Thoracic aorta (tissue), 2 donors: ENCODE measurements at places on chromosomes 1 and 21. TPM values are rescaled to one million over a fixed set of nuclear protein-coding genes. Genes with fewer than 3 reads are reported as not detected.

DNA sequence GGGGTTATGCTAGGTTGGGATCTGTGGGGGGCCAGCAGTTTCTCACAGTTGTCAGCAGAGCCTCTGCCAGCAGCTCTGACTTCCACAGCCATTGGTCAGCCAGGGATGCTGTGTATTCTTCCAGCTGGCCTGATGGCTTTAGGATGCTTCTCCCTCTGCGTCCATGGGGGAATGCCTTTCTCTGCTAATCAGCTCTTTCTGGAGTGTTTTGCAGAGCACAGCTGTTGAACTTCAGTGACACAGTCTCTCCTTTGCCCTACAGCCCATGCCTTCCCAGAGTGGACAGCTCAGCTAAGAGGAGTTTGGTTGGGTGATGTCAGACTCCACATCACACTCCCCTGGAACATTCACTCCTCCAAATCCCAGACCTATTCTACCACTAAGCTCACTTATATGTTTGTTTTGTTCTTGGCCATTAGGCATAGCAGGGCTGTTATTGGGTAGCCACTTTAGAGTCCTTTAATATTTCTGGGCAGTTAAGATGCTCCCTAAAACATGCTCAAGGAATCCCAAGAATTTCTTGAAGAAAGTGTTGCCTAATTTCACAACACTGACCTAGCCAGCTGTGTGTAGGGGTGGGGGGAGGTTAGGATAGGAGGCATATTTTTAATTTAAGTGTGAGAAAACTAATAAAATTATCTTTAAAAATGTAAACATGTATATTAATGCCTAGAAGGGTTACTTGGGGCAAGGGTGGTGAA is 75.3 kb upstream of the KIAA0040 start:
- H3K27me3 ChIP-seq: no peaks in the 10 kb centered on the region
- peaks cover 7% of the 10 kb centered on the region for H3K4me1 ChIP-seq
- DNase-seq: no peak
- no peaks in the 10 kb centered on the region for H3K36me3 ChIP-seq

- peaks cover 27% of the 10 kb centered on the region for H3K4me1 ChIP-seq
- no peak for DNase-seq
- H3K27ac ChIP-seq: peak overlapping the region; percentile 88
- peaks cover 9% of the 10 kb centered on the region for H3K36me3 ChIP-seq
- no peaks in the 10 kb centered on the region for H3K27me3 ChIP-seq
- H3K4me3 ChIP-seq: peak overlapping the region; percentile 81
Measured at GRCh38 chr1:31371121-31371959, 1.5 kb downstream of the FABP3 start.

- H3K4me1 ChIP-seq: no peaks in the 10 kb centered on the region
- H3K27ac ChIP-seq: no peak overlapping the region
- no peak for DNase-seq
- no peaks in the 10 kb centered on the region for H3K36me3 ChIP-seq
Measured at GRCh38 chr1:225152061-225152460, 222.6 kb downstream of the DNAH14 start.

- peaks cover 3% of the 10 kb centered on the region for H3K36me3 ChIP-seq
- H3K4me3 ChIP-seq: no peak overlapping the region
- H3K27me3 ChIP-seq: no peaks in the 10 kb centered on the region
- peaks cover 11% of the 10 kb centered on the region for H3K4me1 ChIP-seq
- no peak overlapping the region for H3K27ac ChIP-seq
Measured at GRCh38 chr21:32712043-32712442, 15.8 kb downstream of the SYNJ1 start.

DNA sequence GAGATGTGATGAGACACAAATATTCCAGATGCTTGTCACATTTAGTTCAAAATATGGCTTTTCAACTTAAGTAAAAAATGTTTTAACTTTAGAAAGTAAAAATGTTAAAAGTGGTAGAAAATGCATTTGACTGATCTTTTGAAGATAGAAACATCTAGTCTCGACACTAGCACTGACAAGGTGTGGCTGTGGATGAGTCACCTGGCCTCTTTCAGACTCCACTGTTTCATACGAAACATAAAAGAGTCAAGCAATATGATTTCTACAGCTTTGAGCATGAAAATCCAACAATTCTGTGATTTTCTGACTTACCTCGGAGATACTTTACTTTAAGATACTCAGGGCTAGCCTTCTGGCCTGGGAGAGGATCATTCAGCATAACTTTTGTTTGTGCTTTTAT is 47.7 kb downstream of the TTC13 start:
- peaks cover 28% of the 10 kb centered on the region for H3K36me3 ChIP-seq
- no peak overlapping the region for H3K4me3 ChIP-seq
- no peaks in the 10 kb centered on the region for H3K27me3 ChIP-seq
- no peak overlapping the region for H3K27ac ChIP-seq

Gene S100A12
- total RNA-seq: 22.5 TPM

- no peak overlapping the region for H3K4me3 ChIP-seq
- no peaks in the 10 kb centered on the region for H3K27me3 ChIP-seq
- no peak overlapping the region for H3K27ac ChIP-seq
- no peaks in the 10 kb centered on the region for H3K4me1 ChIP-seq
Measured at GRCh38 chr1:21700094-21700493, 30.9 kb upstream of the RAP1GAP start.

Gene WASF2
- 60.1 TPM for total RNA-seq

Gene SFN
- 1.9 TPM for total RNA-seq

Gene WNT4
- total RNA-seq: not detected

Gene PLCH2
- total RNA-seq: 1.1 TPM

DNA sequence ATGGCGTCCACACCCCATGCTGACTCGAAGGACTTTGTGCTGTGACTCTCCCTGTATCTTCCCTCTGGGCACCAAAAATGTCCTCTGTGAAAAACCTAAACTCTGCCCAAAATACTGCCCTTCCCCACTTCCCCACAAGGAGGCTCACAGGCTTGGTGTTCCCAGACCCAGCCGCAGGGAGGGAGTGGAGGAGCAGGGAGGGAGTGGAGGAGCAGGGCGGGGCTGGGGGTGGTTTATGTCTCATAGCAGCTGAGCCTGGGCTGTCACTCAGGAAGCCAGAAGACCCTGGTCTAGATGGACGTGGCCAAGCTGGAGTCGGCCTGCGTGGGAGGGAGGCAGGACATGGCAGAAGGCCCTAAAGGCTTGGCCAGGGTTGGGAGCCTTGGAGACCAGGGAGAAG is 461.7 kb downstream of the PTPRU start:
- H3K27me3 ChIP-seq: no peaks in the 10 kb centered on the region
- no peak overlapping the region for H3K27ac ChIP-seq
- no peaks in the 10 kb centered on the region for H3K4me1 ChIP-seq
- H3K36me3 ChIP-seq: no peaks in the 10 kb centered on the region

DNA sequence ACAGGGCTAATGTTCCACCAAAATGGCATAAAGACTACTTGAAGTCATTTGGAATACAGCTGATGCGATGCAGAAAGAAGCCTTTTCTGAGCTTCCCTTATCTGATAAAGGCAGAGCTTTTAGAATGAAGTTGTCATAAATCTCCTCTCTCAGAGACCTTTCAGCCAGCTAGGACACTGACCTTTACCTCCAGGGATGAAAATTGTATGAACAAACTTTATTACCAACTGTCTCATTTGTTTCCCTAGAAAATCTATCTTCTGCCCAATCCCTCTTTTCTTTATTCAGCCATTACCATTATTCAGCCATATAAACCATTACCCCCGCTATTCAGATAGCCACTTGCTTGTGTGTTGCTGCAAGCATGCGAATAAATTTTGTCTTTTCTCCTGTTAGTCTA is 29.7 kb upstream of the RNF2 start:
- H3K27ac ChIP-seq: no peak overlapping the region
- no peaks in the 10 kb centered on the region for H3K36me3 ChIP-seq
- H3K4me3 ChIP-seq: no peak overlapping the region
- DNase-seq: no peak
- no peaks in the 10 kb centered on the region for H3K4me1 ChIP-seq
- H3K27me3 ChIP-seq: no peaks in the 10 kb centered on the region

GRCh38 chr1:186212568-186213224 is 162.4 kb downstream of the TPR start:
- H3K4me1 ChIP-seq: no peaks in the 10 kb centered on the region
- H3K4me3 ChIP-seq: no peak overlapping the region
- no peaks in the 10 kb centered on the region for H3K36me3 ChIP-seq
- no peak for DNase-seq
- no peaks in the 10 kb centered on the region for H3K27me3 ChIP-seq

GRCh38 chr1:26537951-26538352 is 8.4 kb downstream of the RPS6KA1 start:
- H3K36me3 ChIP-seq: no peaks in the 10 kb centered on the region
- H3K27me3 ChIP-seq: no peaks in the 10 kb centered on the region
- H3K4me1 ChIP-seq: no peaks in the 10 kb centered on the region
- no peak overlapping the region for H3K4me3 ChIP-seq
- no peak for DNase-seq
- no peak overlapping the region for H3K27ac ChIP-seq

Gene CELA2B
- total RNA-seq: not detected

Gene CFHR4
- total RNA-seq: not detected

DNA sequence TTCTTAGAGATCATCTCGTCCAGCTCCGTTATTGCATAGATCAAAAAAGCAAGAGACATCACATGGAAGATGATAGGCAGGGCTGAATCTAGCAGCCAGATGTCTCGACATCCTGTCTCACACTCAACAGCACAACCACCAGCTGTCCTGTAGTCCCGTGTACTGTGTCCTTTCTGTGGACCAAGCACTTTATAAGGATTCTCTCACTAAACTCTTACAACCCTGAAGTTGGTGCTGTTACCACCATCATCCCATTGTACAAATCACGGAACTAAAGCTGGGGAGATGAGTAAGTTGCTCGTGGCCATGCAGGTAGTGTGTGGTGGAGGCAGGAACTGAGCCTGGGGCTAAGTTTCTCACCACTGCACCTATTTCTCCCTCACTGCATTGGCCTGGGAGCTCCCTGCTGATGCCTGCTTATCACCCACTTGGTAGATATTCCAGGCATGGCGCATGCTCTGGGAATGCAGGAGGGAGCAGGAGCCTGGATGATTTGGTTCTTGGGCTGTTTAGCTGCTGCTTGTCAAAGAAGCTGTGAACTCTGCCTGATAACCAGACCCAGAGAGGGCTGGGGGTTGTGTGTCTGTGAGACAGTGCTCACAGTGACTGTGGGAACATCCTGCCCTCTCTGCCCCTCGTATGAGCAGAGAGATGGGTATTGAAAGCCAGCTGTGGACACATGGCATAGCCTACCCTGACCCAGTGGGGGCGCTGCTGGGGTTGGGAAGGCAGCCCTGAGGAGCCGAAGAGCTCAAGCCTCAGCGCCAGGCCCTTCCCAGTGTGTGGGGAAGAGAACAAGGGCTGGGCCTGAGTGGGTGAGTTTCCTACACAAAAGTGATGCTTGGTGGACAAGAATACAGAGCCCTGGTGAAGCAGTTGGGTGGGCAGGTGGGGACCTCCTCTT is 13.6 kb downstream of the PPFIA4 start:
- H3K36me3 ChIP-seq: no peaks in the 10 kb centered on the region
- DNase-seq: no peak
- no peaks in the 10 kb centered on the region for H3K27me3 ChIP-seq
- H3K4me3 ChIP-seq: no peak overlapping the region
- peaks cover 33% of the 10 kb centered on the region for H3K4me1 ChIP-seq

DNA sequence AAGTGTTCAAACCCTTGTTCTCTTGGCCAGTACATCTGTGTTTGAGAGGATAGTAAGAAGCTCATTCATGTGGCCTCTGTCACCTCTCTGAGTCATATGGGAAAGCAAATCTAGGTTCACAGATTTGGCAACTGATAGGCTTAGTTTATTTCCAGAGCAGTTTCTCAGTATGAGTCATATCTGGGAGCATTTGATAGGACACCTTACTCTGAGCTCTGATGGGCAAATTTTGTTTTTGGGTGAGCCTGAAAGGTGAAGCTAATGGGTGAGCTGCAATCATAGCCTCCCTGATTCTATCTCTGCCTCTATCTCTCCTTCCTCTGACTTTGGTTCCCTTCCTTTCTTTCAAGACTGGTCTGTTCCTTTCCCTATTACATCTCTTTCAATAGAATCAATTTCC is 134.4 kb downstream of the S1PR1 start:
- no peaks in the 10 kb centered on the region for H3K4me1 ChIP-seq
- no peaks in the 10 kb centered on the region for H3K27me3 ChIP-seq
- no peaks in the 10 kb centered on the region for H3K36me3 ChIP-seq
- no peak overlapping the region for H3K27ac ChIP-seq
- no peak overlapping the region for H3K4me3 ChIP-seq

GRCh38 chr21:41211060-41211805 is 43.3 kb downstream of the BACE2 start:
- no peaks in the 10 kb centered on the region for H3K27me3 ChIP-seq
- no peaks in the 10 kb centered on the region for H3K36me3 ChIP-seq
- H3K4me1 ChIP-seq: peaks cover 44% of the 10 kb centered on the region
- no peak for DNase-seq
- no peak overlapping the region for H3K4me3 ChIP-seq

DNA sequence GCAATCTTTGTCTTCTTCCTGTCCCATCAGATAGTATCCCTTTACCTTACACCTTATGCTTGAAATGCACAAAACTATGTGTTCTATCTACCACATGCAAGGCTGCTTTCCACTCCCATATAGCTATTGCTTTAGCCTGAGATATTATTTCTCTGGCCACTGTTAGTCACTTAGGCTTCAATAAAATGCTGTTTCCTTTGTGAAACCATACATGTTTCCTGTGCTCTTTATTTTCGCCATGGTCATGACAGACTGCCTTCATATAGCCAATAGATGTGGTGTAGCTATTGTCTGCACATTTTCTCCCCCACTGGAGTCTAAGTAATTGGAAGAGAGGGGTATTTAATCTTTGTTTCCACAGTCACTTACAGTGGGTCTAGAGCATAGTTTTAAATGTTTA is 108.4 kb downstream of the GREM2 start:
- H3K36me3 ChIP-seq: no peaks in the 10 kb centered on the region
- no peak overlapping the region for H3K4me3 ChIP-seq
- DNase-seq: no peak
- H3K27me3 ChIP-seq: no peaks in the 10 kb centered on the region
- no peak overlapping the region for H3K27ac ChIP-seq

DNA sequence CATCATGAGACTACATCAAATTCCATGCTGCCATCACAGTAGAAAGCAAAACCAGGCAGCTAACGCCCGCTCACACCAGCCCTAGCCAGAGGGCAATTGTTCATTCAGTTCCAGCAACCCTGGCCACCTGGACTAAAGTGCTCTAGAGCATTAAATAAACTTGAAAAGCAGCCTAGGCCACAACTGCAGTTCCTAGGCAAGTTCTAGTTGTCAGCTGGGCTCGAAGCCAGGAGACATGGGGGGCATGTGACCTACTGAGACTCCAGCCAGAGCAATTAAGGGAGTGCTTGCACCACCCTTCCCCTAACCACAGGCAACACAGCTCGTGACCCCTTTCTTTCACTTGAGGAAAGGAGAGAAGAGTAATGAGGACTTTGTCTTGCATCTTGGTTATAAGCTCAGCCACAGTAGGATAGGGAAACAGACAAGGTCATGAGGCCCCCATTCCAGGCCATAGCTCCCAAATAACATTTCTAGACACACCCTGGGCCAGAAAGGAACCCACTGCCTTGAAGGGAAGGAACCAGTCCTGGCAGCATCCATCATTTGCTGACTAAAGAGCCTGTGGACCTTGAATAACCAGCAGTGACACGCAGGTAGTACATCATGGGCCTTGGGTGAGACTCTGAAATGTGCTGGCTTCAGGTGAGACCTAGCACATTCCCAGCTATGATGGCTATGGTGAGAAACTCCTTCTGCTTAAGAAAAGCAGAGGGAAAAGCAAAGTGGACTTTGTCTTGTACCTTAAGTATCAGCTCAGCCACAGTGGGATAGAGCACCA is 77.0 kb downstream of the ZZZ3 start:
- DNase-seq: no peak
- H3K36me3 ChIP-seq: no peaks in the 10 kb centered on the region
- no peak overlapping the region for H3K27ac ChIP-seq
- H3K27me3 ChIP-seq: no peaks in the 10 kb centered on the region
- no peaks in the 10 kb centered on the region for H3K4me1 ChIP-seq
